MG63 (cell line): ENCODE measurements at places on chromosomes 3 and 15.

DNA sequence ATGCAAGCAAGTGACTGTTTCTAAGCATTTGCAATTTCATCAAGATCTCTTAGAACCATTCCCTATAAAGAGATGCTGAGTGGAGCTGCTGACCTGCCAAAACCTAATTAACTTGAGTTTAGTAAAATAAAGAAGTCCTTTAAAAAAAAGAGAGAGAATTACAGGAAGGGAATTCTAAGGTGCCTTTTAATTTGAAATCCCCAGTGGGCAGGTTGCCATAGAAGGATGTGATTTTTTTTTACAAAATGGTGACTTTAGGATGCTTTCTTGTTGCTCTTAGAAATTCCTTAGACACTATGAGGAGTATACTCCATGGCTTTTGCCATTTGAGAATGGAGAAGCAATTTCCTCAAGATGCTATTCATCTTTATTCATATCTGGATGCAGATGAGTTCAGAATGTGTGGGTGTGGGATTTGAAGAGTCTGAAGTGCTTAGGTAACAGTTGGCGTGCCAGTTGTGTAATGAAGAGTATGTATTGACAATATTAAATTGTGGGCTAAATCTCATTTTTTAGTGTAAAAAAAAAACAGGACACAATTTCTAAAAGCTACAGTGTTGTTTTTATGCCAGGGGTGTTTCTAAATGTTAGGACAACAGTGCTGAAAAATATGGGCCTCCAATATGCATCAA lies 13.6 kb downstream of the LRRC3B start:
- no peak for DNase-seq

GRCh38 chr3:116815831-116816588 lies 106.4 kb downstream of the TUSC7 start:
- DNase-seq = no peak

DNA sequence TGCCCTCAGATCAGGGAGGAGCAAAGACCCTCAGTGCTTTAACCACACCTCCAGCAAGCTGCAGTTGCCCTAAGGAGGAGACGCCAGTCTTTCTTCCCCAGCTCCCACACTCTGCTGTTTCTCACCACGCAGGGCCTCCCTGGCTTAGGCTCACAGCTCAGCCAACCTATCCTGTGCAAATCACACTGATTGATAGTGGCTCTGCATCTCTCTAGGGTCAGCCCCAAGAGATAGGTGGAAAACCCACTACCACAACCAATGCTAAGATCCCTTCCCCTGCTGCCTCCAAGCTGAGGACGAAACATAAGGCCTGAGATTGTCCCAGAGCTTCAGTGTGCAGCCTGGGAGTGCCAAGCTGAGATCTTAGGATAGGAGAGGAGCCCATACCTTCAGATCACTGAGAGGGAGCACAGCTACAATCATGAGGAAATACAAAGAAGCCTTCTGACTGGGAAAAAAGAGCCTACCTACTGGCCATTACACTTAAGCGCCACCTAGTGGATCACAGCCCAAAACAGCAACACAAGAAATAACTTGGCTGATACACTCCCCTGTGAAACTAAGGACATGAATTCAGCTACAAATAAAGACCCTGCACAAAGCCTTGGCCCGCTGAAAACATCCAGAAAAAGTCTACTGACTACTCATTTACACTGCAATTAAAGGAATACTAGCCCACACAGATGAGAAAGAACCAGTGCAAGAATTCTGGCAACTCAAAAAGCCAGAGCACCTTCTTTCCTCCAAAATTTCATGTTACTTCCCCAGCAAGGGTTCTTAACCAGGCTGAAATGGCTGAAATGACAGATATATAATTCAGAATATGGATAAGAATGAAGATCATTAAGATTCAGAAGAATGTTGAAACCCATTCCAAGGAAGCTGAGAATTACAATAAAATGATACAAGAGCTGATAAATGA lies 271.5 kb upstream of the DCBLD2 start:
- DNase-seq = peak; percentile 60

DNA sequence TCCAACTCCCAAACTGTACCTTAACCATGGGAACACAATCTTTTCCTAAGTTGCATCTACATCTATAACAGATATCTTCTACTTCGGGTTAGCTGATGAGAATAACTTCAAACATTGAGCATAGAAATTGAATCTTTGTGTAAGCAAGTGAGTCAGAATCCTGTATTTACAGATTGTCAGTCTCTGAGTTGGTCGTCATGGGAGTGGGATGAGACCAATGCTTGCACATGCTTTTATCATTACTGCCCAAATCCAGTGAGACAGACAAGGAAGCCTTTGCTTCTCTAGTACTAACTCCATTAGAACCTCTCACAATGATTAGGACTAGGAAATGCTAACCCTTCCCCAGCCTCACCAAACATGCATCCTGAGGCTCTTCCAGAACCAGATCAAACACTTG lies 587.1 kb upstream of the ZNF717 start:
- no peak for DNase-seq
